ENCODE measurements at places on chromosomes 5 and 9.

DNA sequence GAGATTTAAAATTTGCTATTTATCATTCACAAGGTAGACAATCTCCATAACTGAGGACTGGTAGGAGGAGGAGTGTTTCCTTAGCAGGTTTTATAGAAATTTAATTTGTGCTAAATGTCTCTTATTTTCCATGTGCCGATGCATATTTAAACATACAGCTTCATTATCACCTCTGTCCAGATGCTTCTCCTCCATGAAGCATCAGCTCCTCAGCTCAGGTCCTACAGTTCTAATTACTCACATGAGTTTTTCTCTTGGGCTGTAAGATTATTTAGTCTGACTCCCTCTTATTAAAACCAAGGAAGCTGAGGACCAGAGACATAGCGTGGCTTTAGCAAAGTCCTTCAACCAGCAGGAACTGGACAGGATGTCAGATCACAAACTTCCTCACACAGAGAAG lies 300.2 kb upstream of the PANK3 start:
- DNase-seq: no peak

GRCh38 chr9:127159325-127159801 lies 36.9 kb upstream of the ANGPTL2 start:
- peak; percentile 57 for DNase-seq

DNA sequence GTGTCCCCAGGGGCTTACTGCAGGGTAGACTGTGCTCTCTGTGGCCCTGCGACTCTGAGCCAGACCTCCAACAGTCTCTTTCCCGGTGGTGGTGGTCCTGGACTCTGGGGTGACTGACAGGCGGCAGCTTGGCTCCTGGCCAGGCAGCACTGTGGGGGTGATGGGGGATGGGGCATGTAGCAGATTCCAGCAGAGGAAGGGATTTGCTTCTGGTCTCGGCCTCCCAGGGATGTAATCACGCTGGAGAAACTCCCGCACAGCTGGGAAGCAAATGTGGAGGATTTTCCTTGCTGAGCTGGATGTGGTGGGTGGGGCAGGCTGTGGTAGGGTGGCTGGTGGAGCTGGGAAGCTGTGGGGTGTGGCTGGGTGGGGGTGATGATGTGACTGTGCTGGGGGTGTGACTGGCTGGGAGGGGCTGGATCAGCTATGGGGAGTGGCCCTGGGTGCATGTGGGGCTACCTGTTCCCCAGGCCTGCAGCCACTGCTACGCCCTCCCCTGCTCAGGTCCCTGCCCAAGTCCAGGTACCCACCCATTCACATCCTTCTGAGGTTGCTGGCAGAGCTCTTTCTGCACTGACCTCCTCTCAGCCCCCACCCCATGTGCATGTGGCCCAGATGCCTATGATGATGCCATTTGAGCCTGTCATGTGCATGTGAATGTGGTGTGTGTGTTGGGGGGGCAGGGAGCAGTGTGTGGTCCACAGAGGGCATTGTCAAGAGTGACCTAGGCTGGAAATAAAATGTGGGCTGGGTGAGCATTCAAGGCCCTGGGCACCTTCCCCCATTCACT lies 3.8 kb downstream of the NDST1 start:
- peak; percentile 90 for DNase-seq

- DNase-seq: peak; percentile 9
Measured at GRCh38 chr5:140833993-140834392, at the start of gene PCDHA7. TSS of gene PCDHA7 (plus strand) at chr5:140834269. CDS start at chr5:140834384, 115 bp downstream.

GRCh38 chr9:108662091-108662875 lies 193.5 kb downstream of the ACTL7B start:
- peak; percentile 46 for DNase-seq

DNA sequence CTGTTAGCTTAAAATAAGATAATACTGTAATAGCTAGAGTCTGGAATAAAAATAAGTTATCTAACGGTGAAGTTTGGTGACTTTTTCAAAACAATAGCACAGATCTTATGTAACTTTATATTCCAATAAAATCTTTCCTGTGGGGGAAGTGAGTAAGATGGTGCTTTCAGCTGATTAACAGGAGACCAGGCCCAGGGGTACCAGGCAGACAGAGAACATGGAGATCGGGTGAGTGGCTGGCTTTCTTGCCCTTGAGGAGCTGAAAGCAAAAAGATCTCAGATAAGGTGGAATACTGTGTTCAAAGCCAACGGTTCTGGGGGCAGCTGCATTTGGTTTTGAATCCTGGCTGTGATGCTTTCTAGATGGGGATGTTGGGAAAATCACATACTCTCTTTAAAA lies 61.3 kb downstream of the MAT2B start:
- no peak for DNase-seq

- DNase-seq: no peak
Measured at GRCh38 chr5:134943547-134943946, 24.2 kb upstream of the CATSPER3 start.

GRCh38 chr9:82969291-82969690 lies 93.7 kb downstream of the RASEF start:
- no peak for DNase-seq

DNA sequence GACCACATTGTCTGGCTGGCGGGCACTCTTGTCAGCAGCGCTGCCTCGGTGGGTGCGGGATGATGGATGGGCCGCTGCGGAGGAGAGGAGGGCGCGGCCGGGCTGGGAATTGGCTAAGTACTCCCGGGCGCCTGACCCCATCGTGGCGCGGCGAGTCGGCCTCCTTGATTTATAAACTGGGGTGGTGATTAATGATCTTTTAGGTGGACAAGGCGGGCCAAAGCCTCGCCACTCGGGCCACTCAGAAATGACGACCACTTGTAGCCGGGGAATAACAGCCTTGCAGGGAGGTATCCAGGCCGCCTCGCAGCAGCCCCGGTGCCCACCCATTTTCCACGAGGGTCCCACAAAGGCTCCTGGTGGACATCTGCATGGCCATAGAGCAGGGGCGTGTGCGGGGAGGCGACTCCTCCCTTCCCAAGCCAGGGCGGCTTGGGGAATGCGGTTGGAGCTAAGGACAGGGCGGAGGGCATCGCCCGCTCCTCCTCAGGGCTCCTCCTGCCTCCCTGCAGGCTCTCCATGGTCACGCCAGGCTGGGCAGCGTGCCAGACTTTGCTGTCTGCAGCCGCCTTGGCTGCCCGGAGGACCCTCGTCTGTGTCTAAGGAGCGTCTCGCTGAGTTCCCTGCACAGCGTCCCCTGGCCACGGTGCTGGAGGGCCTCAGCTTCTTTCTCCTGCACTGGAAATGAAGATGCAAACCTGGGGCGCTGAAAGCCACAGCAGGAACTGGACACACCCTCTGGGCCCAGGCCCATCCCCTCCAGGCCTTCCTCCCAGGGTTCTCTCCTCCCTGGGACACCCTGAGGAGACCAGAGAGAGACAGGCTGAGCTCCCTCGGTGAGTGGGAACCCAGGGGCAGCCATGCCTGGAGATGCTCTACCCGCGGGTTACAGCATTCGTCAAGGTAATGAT lies 287.4 kb upstream of the IRX4 start:
- no peak for DNase-seq

Measured in fibroblast of skin of right quadriceps (primary cell).